ENCODE measurements at places on chromosomes 5 and 9.

- H3K4me3 ChIP-seq: no peak overlapping the region
- H3K36me3 ChIP-seq: no peaks in the 10 kb centered on the region
- no peaks in the 10 kb centered on the region for H3K4me1 ChIP-seq
Observed at GRCh38 chr5:122102825-122103224, 24.8 kb upstream of the LOX start.

DNA sequence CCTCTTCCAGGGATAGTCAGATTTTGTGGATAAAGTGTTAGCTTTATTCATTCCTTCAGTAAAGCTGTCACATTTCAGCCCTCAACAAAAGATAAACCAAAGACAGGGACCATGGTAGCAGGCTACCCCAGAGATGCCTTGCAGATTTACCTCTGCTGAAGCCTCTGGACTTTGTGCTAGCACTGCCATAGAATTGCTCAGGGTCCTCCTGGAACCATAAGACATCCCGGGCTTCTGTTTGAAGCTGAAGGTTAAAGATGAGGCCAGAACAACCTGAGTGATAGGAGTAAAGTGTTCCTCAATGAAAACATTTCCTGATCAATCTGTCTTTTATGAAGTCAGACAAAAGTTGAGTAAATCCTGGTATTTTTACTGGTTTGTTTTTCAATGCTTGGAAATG, 57.5 kb upstream of the ARL15 start:
- no peak overlapping the region for H3K4me3 ChIP-seq
- no peak for DNase-seq
- no peaks in the 10 kb centered on the region for H3K4me1 ChIP-seq
- no peaks in the 10 kb centered on the region for H3K36me3 ChIP-seq
- H3K27ac ChIP-seq: no peak overlapping the region

GRCh38 chr5:22560147-22560546, 293.0 kb downstream of the CDH12 start:
- no peaks in the 10 kb centered on the region for H3K36me3 ChIP-seq
- H3K4me3 ChIP-seq: no peak overlapping the region
- no peaks in the 10 kb centered on the region for H3K4me1 ChIP-seq
- no peak overlapping the region for H3K27ac ChIP-seq

DNA sequence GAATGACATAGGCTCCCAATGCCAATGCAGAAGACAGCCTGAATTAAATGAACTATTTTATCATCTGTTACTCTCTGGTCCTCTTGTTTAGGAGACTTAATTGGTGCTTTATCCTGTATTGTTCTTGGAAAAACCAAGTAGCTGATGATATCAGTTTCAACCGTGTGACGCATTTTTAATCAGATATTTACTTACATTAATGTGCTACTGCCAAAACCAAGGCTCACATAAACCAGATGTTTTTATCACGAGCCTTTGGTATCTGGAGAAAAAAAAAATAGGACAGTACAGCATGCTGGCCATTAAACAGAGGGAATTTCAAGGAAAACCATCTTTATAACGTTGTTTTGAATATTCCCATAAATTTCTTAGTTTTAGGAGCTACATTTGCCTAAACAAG, 90.1 kb downstream of the ICE1 start:
- H3K4me1 ChIP-seq: no peaks in the 10 kb centered on the region
- H3K27me3 ChIP-seq: peaks cover 41% of the 10 kb centered on the region
- no peak for DNase-seq
- no peak overlapping the region for H3K4me3 ChIP-seq
- no peaks in the 10 kb centered on the region for H3K36me3 ChIP-seq
- H3K27ac ChIP-seq: no peak overlapping the region

DNA sequence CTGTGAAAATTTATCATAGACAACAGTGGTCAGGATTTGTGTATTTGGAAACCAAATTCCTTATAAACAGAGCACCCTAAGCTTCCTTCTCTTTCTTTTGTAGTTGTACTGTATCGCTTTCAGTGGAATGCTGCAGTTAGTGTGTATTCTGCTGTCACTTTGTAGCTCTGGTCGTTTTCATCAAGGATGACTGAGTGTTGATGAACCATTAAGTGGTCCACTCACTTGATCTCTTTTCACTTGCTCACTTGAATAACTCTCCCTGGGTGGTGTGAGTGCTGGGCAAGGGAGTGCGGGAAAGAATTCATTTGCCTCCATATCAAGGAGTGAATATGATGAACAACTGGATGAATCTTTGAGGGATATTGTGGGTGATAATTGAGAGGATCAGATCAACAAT, 1225.7 kb upstream of the WWC1 start:
- H3K36me3 ChIP-seq: no peaks in the 10 kb centered on the region
- H3K27ac ChIP-seq: no peak overlapping the region
- DNase-seq: no peak
- H3K4me3 ChIP-seq: no peak overlapping the region

GRCh38 chr5:56302027-56302426, 68.9 kb upstream of the ANKRD55 start:
- DNase-seq: no peak
- H3K27ac ChIP-seq: no peak overlapping the region
- no peaks in the 10 kb centered on the region for H3K4me1 ChIP-seq
- H3K4me3 ChIP-seq: no peak overlapping the region

DNA sequence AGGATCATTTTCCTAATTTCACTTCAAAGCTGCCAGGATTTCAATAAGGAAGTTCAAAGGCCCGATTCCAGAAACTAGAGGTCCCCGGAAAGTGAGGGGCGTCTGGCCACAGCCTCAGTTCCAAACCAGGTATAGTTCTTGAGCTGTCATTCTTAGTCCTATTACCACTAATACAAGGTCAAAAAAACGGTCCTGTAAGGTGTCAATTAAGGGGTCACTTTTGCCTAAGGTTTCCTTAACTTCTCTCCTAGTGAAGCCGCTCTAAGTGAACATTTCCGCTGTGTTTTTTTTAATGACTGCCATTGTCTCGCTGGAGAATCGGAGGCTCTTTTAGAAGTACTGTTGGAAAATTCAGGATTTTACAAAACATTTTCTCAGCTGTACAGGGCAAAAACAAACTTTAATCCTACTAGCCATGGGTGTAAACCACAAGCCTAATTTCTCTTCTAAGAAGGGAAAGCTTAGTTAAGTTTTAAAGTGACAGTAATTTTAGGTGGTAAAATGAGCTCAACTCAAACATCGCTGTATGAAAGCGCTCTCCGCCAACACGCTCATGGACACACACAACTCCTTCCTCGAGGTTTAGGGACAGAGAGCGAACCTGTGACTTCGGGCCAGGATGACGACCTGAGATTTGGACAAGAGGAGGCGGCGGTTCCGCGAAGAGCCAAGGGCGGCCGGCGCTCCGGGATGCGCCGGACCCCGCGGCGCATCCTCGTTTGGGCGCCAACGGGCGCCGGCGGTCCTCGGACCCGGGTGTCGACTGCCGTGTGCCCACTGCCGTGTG, 76.7 kb upstream of the IFNE start:
- DNase-seq: peak; percentile 23
- no peak overlapping the region for H3K27ac ChIP-seq
- H3K27me3 ChIP-seq: peaks cover 28% of the 10 kb centered on the region
- H3K4me3 ChIP-seq: peak overlapping the region; percentile 94

DNA sequence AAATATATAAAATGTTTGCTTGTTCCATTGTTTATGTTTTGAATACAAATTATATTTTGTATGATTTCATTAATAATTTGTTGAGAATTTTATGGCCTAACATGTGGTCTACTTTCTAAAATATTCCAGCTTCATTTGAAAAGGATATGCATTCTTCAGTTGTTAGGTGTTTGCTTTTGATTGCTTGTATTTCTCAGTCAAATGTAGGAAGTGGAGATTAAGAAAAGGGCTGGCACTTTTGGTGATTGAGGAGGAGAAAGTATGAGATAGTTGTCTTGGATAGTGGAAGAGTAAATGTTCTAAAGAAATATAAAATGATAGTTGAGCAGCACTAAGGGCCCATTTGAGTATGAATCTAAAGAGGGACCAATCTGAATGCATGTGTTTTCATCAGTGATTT, 23.1 kb downstream of the JAK2 start:
- H3K4me3 ChIP-seq: no peak overlapping the region
- no peak overlapping the region for H3K27ac ChIP-seq
- no peak for DNase-seq
- H3K4me1 ChIP-seq: peaks cover 26% of the 10 kb centered on the region
- no peaks in the 10 kb centered on the region for H3K27me3 ChIP-seq

- no peaks in the 10 kb centered on the region for H3K27me3 ChIP-seq
- H3K4me3 ChIP-seq: no peak overlapping the region
- peaks cover 25% of the 10 kb centered on the region for H3K36me3 ChIP-seq
- no peak for DNase-seq
- peak overlapping the region; percentile 67 for H3K27ac ChIP-seq
Observed at GRCh38 chr9:78011049-78011448, 20.6 kb downstream of the GNAQ start.

- peaks cover 41% of the 10 kb centered on the region for H3K27me3 ChIP-seq
- H3K27ac ChIP-seq: no peak overlapping the region
- H3K36me3 ChIP-seq: no peaks in the 10 kb centered on the region
- peaks cover 9% of the 10 kb centered on the region for H3K4me1 ChIP-seq
- no peak overlapping the region for H3K4me3 ChIP-seq
Observed at GRCh38 chr9:33230756-33231622, 9.0 kb upstream of the SPINK4 start.

- H3K27ac ChIP-seq: no peak overlapping the region
Observed at GRCh38 chr9:37398464-37399025, 24.0 kb upstream of the GRHPR start.

GRCh38 chr9:128065907-128066712, 1.0 kb downstream of the NAIF1 start:
- H3K27ac ChIP-seq: peak overlapping the region; percentile 77
- no peak for DNase-seq
- H3K4me1 ChIP-seq: peaks cover 67% of the 10 kb centered on the region
- no peaks in the 10 kb centered on the region for H3K27me3 ChIP-seq

DNA sequence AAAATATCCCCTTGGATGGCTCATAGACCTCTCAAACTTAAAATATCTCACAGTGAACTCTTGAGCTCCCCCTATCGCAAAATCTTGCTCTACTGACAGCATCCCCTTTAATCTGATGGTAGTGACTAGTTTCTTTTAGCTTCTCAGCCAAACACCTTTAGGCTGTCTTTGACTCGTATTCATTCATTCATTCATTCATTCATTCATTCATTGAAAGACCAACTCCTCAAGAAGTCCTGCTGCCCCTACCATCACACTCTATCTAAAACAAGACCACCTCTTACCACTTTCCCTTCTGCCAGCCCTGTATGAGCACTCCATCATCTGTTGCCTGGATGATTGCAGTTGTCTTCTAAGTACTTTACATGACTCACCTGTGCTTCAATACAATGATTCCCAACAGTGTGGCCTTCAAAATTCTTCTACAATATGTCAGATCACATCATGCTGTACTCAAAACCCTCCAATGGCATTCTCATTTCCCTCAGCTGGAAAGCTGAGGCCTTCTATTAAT, 46.8 kb downstream of the ITGA2 start:
- DNase-seq: no peak
- H3K36me3 ChIP-seq: peaks cover 30% of the 10 kb centered on the region
- H3K4me1 ChIP-seq: peaks cover 76% of the 10 kb centered on the region

DNA sequence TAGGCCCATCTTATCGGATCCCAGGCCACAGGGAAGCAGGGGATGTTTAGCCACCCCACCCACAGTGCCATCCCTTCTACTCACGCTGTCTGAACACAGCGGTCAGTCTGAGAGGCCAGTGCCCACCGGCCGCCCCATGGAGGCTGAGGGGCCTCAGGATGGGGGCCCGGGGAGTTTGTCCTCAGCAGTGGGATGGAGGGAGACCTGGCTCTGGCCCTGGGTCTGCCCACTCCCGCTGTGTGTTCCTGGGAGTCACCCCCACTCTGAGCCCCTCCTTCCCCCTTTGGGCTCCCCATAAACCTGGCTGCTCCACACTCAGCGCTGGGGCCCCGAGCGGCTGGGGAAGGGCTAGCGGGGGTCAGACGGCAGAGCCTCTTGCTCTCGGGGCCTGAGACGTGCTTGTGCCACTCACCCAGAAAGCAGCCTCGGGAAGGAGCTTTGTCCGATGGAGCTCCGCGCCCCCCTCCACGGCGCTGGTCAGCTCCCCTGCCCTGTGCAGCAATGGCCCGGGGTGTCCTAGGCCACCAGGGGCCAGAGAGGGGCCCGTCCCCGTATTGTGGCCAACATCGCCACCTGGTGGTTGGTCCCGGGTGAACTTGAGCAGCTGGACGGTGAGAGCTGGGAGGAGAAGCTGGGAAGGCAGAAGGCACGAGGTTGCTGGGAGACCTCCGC, 10.9 kb upstream of the LAMC3 start:
- H3K27me3 ChIP-seq: peaks cover 35% of the 10 kb centered on the region
- H3K27ac ChIP-seq: no peak overlapping the region
- H3K36me3 ChIP-seq: no peaks in the 10 kb centered on the region

DNA sequence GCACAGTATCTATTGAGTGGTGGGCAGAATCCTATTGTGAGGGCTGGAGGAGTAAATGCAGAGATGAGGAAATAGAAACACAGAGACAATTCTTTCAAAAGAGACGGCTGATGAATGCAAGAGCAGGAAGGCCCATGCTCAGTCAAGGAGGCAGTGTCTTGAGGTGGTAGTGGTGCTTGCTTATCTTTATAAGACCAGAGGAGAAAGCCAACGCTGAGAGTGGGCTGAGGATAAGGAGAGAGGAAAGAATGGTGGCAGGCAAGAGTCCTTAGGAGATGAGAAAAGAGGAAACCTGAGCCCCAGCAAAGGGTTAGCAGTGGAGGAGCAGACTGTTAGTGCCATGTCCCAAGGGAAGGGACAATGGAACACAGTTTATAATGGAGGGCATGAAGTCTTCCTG, 86.0 kb downstream of the SNCAIP start:
- no peaks in the 10 kb centered on the region for H3K36me3 ChIP-seq
- H3K4me1 ChIP-seq: no peaks in the 10 kb centered on the region
- DNase-seq: no peak
- H3K27ac ChIP-seq: no peak overlapping the region
- no peaks in the 10 kb centered on the region for H3K27me3 ChIP-seq
- H3K4me3 ChIP-seq: no peak overlapping the region

- no peaks in the 10 kb centered on the region for H3K27me3 ChIP-seq
- peak overlapping the region; percentile 46 for H3K27ac ChIP-seq
- peaks cover 28% of the 10 kb centered on the region for H3K4me1 ChIP-seq
- H3K36me3 ChIP-seq: peaks cover 12% of the 10 kb centered on the region
Observed at GRCh38 chr5:143101725-143102386, 301.6 kb downstream of the NR3C1 start.

DNA sequence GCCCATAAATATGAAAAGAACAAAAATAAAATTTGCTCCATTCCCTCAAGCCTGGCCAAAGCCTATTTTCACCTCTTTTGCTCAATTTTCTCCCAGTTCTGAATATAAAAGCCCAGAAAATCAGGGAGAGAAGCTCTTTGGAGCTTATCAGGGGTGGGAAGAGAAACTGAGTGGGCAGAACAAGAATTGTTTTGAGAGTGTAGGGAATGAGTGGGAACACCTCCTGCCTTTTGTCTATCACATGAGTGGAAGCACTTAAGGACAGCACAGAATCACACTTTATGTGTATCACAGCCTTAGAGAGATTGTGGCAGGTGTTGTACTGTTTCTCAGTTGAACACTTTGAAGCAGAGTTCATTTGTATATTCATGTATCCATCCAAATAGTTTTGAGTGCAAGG, 139.2 kb upstream of the HMHB1 start:
- no peaks in the 10 kb centered on the region for H3K36me3 ChIP-seq
- no peaks in the 10 kb centered on the region for H3K4me1 ChIP-seq
- no peak for DNase-seq
- H3K27me3 ChIP-seq: peaks cover 13% of the 10 kb centered on the region

- no peaks in the 10 kb centered on the region for H3K4me1 ChIP-seq
Observed at GRCh38 chr5:14039576-14039975, 95.1 kb upstream of the DNAH5 start.
